Hypothalamus (tissue), 51 donors: ENCODE measurements at places on chromosomes 12 and 14.

- no peak for DNase-seq
These were observed 13.2 kb upstream of the NPAS3 start for GRCh38 chr14:32925439-32925838.

DNA sequence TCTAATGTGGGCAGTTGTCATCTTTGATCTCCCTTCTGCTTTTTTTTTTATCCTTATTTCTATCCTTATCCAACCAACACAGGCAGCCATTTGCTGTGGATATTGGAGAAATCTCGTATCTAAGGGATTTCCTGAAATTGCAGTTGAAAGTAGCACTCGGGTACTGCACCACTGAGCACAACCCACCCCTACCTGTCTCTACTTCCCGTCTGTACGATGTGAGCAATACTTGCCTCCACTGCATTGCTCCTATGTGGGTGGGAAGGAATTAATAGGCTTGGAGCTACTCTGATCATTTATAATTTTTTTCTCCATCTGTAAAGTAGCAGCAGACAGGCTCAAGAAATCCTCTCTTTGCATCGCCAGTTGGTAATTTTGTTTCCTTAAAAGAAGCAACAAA, 300.4 kb downstream of the SNAPC1 start:
- DNase-seq: no peak

- no peak for DNase-seq
These were observed 455.3 kb upstream of the PDE3A start for GRCh38 chr12:19912991-19913390.

- no peak for DNase-seq
These were observed 116.4 kb downstream of the PDZRN4 start for GRCh38 chr12:41304526-41304925.
